ENCODE measurements at places on chromosomes 5 and 9.
A peak's percentile ranks its signal among the peaks of the same experiment; 100 is the strongest.

GRCh38 chr5:108303611-108304010 is 78.3 kb downstream of the FBXL17 start:
- DNase-seq, result no peak

GRCh38 chr5:135851915-135852845 is 17.7 kb downstream of the SLC25A48 start:
- DNase-seq, result no peak

GRCh38 chr5:32489791-32490562 is 45.4 kb upstream of the ZFR start:
- DNase-seq, result peak; percentile 67

DNA sequence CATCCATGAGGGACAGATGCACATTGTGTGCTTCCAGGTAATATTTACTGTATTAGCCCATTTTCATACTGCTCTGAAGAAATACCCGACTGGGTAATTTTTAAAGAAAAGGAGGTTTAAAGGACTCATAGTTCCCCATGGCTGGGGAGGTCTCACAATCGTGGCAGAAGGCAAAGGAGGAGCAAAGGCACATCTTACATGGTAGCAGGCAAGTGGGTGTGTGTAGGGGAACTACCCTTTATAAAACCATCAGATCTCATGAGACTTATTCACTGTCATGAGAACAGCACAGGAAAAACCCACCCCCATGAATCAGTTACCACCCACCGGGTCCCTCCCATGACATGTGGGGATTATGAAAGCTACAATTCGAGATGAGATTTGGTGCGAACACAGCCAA is 148.8 kb upstream of the FBXL17 start:
- no peak for DNase-seq

- DNase-seq, result peak; percentile 69
These were observed 23.1 kb upstream of the SPTLC1 start for GRCh38 chr9:92138157-92138959.

GRCh38 chr5:159362220-159362619 is 31.9 kb upstream of the IL12B start:
- DNase-seq, result no peak

- no peak for DNase-seq
These were observed 257.3 kb downstream of the FANCC start for GRCh38 chr9:95060234-95060633.

DNA sequence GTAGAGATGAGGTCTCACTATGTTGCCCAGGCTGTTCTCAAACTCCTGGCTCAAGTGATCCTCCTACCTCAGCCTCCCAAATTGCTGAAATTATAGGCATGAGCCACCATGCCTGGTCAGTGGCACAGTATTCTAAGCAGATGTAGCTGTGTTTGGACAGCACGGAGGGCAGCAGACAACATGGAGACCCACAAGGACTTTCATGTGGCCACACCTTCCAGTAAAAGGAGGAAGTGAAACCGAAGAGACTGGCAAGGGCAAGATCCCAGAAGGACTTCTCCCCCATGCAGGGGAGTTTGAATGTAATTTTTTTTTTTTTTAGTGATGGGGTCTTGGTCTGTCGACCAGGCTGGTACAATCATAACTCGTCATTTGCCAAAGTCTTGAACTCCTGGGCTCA is 172.2 kb downstream of the TRPM3 start:
- no peak for DNase-seq

DNA sequence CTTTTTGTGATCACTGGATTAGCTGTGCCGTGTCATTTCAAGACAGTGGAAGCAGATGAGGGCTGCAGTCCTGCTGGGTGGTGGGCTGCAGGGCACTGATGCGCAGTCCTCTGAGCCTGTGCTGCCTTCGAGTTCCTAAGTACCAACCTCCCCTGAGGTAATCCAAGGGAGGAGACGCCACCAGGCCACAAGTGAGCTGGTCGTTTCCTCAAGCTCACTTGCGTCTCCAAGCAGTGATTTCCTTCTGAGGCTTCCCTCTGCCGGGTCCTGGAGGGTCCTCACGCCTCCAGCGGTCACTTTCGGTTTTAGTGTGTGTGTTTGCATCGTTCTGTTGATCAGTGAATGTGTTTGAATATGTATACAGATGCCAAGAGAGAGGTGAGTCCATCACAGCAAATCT is 115.7 kb downstream of the TRIO start:
- no peak for DNase-seq

GRCh38 chr5:17259630-17260257 is 42.3 kb downstream of the BASP1 start:
- DNase-seq, result no peak

All from hematopoietic multipotent progenitor cell treated with erythropoietin and hydrocortisone succinate and interleukin-3 and kit ligand, for 15 days (in vitro differentiated cells).